Activated naive CD4-positive, alpha-beta T cell (primary cell): ENCODE measurements at places on chromosomes 16 and 17.

- DNase-seq: no peak
Measured at GRCh38 chr16:77328768-77329167, 106.1 kb downstream of the ADAMTS18 start.

DNA sequence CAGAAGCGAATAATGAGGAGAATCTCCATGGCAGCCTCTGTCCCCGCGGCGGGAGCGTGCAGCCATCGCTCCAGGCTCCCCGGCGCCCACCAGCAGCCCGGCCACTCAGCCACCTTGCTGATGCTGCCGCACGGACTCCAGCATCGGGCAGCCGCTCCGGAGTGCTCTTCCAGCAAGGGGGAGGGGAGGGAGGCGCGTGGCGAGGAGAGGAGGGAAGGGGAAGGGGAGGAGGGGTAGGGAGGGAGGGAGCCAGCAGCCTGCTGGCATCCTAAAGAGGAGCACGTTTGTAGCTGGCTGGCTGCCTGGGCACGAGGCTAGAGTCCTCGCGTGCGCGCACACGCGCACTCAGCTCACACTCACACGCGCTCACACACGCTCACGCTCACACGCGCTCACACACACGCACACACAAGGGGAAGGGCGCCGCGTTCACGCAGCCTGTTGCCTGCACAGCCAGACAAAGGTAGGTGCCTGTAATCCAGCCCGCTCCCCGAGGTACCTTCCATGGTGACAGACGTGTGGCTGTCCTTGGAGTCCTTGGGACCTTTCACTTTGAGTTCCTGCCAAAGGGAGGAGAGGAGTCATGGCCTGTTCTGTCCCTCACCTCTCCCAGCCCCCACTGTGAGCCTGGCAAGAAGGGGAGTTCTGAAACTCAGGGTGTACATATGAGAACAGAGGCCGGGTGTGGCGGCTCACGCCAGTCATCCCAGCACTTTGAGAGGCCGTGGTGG, 82.1 kb downstream of the TIMM22 start:
- no peak for DNase-seq

DNA sequence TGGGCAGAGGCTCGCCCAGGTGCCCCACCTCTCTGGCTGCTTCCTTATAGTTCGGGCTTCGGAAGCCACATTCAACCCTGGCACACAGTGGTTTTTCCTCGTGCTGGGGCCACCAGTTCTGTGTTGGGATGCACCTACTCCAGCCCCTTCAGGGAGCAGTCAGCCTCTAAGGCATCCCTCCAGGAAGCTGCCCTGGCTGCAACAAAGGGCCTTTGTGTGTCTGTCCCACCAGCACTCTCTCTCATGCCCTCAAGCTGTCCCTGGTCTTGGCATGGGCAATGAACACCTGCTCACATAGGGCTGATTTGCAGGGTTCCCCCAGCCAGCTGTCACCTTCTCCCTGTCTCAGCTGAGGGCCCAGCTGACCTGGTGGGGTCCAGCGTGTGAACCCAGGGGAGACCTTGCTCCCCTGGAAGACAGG, 754 bp upstream of the NOXO1 start:
- DNase-seq: no peak

GRCh38 chr16:67644038-67644437, 906 bp upstream of the CARMIL2 start:
- no peak for DNase-seq

DNA sequence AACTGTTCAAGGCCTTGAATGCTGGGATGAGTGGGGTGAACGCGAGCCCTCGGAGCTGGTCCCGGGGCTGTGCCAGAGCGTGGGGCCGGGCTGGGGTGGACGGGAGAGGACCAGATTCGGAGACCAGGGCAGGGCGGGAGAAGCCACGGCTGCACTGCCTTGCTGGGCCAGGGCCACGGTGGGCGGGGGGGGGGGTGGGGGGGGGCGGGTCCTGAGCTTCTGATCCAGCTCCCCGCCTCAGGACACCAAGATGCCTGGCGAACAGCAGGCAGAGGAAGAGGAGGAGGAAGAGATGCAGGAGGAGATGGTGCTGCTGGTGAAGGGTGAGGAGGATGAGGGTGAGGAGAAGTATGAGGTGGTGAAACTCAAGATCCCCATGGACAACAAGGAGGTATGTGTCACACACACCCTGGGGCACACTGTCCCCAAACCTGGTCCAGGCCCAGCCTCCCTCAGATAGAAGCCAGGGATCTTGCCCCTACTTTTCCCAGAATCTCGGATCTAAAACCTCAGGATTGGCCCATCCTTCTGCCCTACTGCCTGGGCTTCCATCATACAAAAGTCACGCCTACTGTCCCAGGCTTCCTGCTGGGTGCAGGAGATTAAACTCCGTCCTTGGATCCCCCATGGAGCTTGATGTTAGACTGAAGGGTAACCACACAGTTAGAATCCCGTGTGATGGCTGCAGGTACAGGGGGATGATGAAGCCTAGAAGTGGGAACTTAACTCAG, 563 bp downstream of the ZNF771 start:
- DNase-seq: no peak

- DNase-seq: no peak
Measured at GRCh38 chr16:8915722-8916301, 33.7 kb downstream of the LITAFD start.

- no peak for DNase-seq
Measured at GRCh38 chr16:12767897-12768296, 35.8 kb downstream of the CPPED1 start.

- no peak for DNase-seq
Measured at GRCh38 chr17:60443713-60444112, 21.4 kb downstream of the CHCT1 start.

- no peak for DNase-seq
Measured at GRCh38 chr17:8788998-8789397, 10.2 kb downstream of the MFSD6L start.

GRCh38 chr17:77182205-77183172, 41.7 kb downstream of the SEC14L1 start:
- DNase-seq: no peak

DNA sequence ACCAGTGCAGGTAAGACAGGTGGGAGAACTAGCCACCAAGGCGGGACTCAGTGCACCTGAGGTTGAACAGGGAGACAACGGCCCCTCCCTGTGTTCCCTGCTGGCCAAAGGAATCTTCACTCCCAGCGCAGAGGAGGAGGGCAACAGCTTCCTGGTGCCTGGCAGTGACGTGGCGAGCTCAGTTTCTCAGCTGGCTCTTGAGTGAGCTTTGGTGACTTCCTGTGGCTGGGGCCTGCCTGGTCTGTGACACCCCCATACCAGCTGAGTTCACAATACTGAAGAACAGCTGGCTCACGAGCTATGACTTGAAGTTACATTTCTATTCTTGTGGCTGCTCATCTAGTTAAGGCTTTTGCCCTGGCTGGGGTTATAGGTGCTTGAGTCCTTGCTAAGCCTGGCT, 26.1 kb downstream of the WNT9B start:
- DNase-seq: no peak

DNA sequence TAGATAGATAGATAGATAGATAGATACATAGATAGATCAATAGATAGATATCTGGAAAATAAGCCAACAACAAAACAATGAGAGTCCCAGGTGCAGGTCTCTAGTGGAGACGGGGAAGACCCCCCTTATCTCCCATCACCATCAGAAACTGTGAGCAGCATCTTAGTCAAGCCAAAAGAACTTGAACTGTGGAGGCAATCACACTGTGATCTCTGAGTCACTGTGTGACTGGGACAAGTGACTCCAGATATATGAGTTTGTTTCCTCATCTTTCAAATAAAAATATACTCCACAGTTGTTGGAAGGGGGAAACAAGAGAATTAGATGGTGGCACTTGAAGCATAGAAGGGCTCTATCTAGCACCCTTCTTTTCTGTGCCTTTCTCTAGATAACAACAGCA, 42.1 kb downstream of the NOG start:
- no peak for DNase-seq

DNA sequence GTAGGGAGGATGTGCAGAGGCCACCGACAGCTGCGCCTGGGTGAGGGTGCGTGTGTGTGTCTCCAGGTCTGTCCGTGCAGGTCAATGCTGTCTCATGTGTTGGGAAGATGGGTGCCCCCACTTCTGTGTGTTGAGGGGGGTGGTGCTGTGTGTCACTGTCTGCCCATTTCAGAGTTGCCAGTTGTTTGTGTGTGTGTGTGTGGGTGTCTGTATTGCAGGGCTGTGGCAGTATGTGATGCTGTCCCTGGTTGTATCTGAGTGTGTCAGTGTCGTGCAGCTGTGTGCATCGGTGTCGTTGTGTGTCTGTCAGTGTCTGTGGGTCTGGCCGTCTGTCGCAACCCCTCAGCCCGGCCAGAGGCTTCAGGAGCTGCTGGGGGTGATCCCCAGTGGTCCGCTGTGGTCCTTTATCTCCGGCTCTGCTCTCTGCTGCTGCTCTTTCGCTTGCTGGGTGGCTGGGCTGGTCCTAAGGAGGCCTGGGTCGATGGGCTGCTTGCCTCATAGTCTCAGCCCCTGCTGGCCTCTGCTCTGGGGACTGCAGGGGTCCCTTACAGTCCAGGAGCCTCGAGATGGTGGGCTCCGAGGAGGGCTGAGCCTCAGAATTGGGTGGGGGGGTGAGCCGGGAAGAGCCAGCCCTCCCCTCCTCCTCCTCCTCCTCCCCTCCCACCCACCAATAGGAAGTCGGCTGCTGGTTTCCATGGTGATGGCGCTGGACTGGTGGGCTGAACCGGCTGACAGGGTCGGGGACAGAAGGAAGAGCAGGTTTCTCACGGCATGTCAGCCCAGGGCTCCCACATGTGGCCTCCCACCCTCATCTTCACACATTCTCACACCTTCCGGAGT, at the start of gene TSPOAP1:
Gene TSPOAP1, minus strand, starts transcription at position 601 of the 840 bp plus-strand sequence. CDS start 875 bp downstream, outside the sequence.
- DNase-seq: peak; percentile 45

- DNase-seq: no peak
Measured at GRCh38 chr17:65553009-65553645, 8.3 kb downstream of the AXIN2 start.

DNA sequence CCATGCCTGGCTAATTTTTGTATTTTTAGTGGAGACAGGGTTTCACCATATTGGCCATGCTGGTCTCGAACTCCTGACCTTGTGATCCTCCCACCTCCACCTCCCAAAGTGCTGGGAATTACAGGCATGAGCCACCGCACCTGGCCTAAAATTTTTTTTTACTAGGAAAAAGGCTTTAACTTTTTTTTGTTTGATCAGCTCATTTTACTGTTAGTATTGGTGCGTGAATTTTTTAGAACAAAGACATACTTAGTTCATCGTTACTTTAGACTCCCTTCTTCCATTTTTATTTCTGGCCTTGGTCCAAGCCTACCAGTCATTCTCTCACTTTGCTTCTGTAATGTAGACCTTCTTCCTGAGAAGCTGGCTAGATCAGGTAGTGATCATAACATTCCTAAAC, 25.4 kb upstream of the RAB11FIP4 start:
- DNase-seq: no peak

GRCh38 chr16:72426386-72426785, 254.4 kb upstream of the PMFBP1 start:
- no peak for DNase-seq

DNA sequence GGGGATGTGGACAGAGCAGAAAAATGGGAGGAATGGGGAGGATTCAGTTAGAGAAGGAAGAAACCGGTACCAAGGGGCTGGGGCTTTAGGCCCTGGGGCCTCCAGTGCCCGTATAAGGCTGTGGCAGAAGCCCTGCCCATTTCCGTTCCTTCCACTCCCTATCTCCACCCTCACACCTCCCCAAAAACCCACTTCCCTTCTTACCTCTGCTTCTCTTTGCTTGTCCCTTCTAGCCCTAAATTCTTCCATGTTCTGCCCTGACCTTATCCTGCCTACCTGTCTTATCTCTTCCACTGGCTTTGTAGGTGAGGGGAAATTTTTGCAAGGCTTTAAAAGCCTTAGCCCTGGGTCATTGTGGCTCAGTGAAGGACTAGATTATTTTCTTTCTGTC, 4.1 kb downstream of the RNF167 start:
- DNase-seq: no peak

GRCh38 chr16:81060576-81061306, 16.3 kb downstream of the C16orf46 start:
- DNase-seq: no peak

DNA sequence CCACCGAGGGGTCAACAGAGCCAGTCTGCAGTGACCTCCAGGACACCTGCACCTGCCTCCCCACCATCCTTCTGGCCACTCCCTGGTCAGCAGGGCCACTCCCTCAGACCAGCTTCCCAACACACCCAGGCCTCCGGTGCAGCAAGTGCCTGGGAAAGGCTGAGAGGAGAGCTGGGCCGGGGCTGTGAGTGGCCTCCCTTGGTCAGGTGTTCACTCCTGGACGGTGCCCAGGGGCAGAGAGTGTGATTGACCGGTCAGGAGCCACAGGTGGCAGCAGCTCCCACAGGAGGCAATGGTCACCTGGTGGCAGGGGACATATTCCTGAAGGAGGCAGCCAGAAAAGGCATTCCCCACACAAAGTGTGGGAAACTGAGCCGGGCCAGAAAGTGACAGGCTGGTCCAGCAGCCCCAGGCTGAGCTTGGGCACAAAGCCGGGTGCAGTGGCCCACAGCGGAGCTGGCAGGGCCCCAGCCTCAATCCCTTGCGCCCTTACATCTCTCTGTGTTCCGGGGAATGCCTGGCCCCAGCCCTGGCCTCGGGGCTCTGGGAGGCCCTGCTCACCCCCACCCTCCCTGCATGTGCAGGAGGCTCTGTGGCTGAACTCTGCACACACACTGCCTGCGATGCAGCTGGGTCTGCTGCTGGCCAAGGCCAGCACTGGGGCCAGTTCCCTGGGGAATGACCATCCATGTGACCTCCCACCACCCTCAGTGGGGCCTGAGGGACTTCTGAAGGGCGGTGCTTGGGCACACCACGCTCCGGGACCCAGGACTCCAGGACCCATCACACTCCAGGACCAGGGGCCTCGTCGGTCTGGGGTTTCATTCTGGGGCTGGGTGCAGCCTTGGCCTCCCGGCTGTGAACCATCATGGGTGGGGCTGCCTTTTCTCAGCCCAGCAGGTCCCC, 1.2 kb upstream of the C17orf99 start:
- DNase-seq: no peak

- no peak for DNase-seq
Measured at GRCh38 chr16:4962716-4963115, 4.6 kb downstream of the SEC14L5 start.

GRCh38 chr17:35432176-35433074, at the start of gene SLFN12:
Gene SLFN12, minus strand, starts transcription at chr17:35432500. Its CDS starts 9,472 bp downstream, at chr17:35423028.
- no peak for DNase-seq

DNA sequence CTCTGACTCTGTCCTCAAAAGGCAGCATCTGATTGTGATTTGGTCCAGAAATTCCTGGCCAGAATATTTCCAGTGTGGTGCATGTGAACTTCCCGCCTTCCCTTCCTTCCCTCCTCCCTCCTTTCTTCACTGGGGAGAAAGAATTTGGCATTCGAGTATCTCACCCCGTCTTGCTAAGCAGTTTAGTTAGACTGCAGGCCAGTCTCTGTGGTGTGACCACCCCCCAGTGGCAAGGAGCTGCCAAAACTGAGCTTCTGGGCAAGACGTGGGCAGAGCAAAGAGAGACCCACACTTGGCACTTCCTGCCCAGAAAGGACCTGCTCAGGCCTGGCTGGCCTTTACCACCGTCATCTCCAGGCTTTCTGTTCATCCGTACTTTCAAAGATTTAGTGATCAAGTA, 36.4 kb downstream of the SNX20 start:
- DNase-seq: no peak

DNA sequence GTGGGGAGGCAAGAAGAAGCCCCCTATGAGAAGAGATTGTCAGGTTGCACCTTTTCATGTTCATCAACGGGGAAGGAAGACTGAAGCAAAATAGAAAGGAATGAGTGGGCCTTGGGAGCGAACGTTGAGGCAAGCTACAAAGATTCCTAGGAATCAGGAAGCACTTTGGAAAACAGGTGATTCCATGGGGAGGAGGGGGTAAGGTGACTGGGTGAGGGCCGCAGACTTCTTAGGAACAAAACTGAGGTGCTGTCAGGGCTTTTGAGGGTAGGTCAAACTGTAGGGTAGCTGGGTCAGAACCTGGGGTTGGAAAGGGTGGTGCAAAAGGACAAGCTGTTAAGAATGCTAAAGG, 528 bp downstream of the ITFG1 start:
- DNase-seq: no peak
